ENCODE measurements at places on chromosomes 2 and 18.

DNA sequence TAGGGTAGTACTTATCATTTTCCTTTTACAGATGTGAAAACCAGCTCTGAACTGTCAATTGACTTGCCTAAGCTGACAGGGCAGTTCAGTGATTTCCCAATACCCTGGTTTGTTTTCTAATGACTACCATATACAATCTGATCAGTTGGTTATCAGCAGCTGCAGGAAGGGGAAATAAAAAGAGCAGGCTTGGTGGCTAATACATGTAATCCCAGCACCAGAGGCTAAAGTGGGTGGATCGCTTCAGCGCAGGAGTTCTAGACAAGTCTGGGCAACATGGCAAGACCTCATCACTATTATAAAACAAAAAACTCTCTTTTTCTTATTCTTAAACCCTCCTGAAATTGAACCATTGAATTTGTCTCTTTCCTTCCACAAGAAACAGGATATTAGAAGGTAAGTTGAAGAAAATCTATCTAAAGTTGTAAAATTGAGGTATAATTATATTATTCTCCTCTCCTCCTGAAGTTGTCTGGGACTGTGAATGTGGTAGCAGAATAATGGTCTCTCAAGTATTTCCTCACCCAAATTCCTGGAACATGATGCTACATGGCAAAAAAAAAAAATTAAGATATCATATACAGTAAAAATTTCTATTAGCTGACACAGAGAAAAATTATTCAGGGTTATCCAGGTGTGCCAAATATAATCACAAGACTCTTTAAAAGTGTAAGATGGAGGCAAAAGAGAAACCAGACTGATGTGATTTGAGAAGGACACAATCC is 1441.6 kb downstream of the SUCLG1 start:
- no peak for DNase-seq

GRCh38 chr2:20642055-20642971 is 8.6 kb downstream of the HS1BP3 start:
- DNase-seq = peak; percentile 86

- DNase-seq = no peak
Observed at GRCh38 chr2:237691029-237691907, 63.9 kb downstream of the LRRFIP1 start.

- DNase-seq = no peak
Observed at GRCh38 chr18:43054815-43055519, 60.5 kb downstream of the RIT2 start.

DNA sequence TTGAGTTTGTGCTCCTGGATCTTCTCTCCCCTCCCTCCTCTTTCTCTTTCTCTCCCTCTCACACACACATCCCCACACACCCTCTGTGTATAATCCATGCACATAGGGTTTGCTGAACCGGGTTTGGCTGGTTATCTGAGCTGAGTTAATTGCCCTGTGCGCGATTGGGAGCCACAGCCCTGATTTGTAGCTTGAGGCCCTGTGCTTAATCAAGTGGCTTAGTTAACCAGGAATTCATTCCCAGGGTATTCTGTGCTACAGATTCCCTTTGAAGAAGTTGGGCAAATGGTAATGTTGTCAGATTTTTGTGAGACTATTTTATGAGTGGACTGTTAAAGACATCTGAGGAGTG is 6.2 kb downstream of the PARD3B start:
- DNase-seq = peak; percentile 18

GRCh38 chr2:235614176-235614860 is 120.5 kb downstream of the AGAP1 start:
- DNase-seq = no peak

DNA sequence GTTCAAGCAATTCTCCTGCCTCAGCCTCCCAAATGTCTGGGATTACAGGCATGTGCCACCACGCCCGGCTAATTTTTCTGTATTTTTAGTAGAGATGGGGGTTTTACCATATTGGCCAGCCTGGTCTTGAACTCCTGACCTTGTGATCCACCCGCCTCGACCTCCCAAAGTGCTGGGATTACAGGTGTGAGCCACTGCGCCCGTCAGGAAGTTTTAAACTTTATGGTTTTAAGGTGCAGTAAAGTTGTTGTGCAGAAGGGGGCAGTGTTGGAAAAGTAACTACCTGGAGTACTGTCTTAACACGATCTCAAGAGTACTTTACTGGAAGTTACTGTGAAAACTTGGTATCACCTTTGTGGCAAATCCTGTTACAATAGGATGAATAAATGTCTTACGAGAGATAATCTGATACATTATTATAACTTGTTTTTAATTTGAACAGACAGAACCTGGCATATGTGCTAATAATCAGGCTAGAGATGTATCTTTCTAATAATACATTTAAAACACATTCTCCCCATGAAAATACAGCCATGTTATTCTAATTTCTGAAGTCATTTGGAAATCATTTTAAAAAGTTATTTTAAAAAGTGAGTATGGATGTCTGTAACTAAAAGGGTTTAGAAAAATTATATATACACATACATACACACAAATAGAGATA is 10.8 kb downstream of the SPDYA start:
- peak; percentile 62 for DNase-seq

GRCh38 chr2:236250909-236251579 is 13.2 kb downstream of the ASB18 start:
- no peak for DNase-seq

DNA sequence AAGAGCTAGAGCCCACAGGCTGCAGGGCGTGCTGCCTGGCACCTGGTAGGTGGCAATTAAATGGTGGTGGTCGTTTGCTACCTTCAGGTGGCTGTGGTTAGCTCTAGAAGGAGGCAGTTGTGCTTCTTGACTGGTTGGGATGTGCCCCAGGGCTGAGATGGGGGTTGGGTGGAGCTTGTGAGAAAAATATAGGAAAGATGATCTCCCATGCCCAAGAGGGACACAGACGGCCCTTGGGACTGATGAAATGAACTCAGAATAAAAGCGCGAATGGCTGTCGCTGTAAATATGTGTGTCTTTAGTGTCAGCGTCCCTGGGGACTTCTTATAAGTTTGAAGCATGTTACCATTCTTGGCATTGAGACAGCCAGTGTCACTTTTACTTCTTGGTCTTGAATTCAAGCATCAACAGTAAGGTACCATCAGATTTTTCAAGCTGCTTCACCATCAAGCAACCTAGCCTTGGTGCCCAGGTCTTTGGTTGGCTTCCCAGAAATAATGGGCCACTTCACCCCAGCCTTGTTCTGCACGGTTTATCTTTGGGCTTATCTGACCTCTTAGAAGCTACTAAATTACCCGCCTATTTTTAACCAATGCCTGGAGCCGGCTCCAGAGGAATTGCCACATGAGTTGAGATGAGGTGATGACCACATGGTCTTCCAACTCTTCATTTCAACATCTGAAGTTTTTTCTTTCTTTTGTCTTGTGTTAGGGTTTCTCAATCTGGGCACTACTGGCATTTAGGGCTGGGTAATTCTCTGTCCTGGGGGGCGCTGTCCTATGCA is 11.9 kb downstream of the LRRFIP1 start:
- no peak for DNase-seq

GRCh38 chr18:25771796-25772195 is 318.6 kb downstream of the SS18 start:
- DNase-seq = no peak

GRCh38 chr2:15058721-15059157 is 426.2 kb downstream of the LRATD1 start:
- no peak for DNase-seq

GRCh38 chr2:85648619-85649018 is 19.4 kb downstream of the SFTPB start:
- peak; percentile 44 for DNase-seq

DNA sequence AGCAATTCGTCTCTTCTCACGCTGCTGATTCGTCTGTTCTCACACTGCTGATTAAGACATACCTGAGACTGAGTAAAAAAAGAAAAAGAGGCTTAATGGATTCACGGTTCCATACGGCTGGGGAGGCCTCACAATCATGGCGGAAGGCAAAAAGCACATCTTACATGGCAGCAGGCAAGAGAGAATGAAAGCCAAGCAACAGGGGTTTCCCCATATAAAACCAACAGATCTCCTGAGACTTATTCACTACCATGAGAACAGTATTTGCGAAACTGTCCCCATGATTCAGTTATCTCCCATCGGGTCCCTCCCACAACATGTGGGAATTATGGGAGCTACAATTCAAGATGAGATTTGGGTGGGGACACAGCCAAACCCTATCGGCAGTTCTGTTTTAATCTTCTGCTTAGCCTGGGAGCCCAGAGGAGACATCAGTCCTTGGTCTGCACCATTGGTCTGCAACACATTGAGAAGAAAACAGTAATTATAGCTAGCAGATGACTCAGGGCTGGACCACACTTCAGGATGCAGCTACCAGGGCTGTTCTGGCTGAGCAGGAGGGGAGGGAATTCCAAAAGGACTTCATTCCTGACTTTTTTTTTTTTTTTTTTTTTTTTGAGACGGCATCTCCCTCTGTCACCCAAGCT is 69.4 kb downstream of the CABLES1 start:
- DNase-seq = no peak

DNA sequence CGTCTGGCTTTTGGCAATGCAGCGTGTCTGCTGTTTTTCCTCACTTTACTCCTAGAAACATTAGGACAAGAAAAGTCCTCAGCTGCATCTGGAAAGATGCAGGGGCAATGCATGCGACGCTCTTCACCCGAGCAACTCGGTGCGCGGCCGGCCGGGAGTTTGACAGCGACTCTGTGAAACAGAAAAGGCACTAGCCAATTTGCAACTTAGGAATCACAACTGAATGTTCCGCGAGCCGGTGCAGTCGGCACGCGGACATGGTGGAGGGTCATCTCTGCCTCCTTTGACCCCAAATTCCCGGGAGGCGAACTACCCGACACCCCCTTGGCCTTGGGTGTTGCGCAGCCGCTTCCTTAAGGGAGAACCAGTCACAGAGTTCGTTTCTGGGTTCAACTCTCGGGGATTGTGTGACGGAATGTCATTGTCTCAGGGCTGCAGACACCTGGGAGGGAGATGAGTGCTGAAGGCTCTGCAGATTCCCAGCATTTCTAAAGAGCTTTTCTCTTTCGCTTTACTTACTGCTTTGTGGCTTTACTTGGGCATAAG is 9.8 kb downstream of the NR4A2 start:
- DNase-seq = no peak

- no peak for DNase-seq
Observed at GRCh38 chr2:21633466-21633865, 509.7 kb downstream of the TDRD15 start.
